H54 (cell line): ENCODE measurements at places on chromosomes 12 and 14.

GRCh38 chr14:47715330-47715729, 39.9 kb upstream of the MDGA2 start:
- no peak for DNase-seq

DNA sequence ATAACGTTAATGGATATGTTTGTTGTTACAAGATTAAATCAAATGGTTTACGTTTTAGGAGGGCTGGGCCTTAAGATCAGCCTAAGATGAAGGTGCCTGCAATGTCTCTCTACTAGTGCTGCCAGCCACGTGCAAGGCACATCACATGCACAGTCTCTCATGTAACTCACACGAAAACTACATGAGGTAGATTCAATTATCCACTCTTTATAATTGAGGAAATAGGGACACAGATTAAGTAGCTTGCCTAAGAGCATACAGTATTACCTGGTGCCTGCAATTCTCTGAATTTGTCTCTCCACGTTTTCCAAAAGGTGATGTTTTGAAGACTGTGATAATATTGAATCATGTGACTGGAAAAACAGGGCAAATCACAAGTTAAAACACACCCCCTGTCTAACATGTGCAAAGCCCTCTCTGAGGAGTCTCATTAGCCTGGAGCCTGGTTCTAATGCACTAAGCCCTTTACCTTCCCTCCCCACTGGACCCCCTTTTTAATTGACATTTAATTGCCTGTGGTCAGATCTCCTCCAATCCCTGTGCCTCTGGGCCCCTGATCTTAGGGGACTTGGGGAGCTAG, 14.6 kb upstream of the ATP2A2 start:
- DNase-seq: no peak

DNA sequence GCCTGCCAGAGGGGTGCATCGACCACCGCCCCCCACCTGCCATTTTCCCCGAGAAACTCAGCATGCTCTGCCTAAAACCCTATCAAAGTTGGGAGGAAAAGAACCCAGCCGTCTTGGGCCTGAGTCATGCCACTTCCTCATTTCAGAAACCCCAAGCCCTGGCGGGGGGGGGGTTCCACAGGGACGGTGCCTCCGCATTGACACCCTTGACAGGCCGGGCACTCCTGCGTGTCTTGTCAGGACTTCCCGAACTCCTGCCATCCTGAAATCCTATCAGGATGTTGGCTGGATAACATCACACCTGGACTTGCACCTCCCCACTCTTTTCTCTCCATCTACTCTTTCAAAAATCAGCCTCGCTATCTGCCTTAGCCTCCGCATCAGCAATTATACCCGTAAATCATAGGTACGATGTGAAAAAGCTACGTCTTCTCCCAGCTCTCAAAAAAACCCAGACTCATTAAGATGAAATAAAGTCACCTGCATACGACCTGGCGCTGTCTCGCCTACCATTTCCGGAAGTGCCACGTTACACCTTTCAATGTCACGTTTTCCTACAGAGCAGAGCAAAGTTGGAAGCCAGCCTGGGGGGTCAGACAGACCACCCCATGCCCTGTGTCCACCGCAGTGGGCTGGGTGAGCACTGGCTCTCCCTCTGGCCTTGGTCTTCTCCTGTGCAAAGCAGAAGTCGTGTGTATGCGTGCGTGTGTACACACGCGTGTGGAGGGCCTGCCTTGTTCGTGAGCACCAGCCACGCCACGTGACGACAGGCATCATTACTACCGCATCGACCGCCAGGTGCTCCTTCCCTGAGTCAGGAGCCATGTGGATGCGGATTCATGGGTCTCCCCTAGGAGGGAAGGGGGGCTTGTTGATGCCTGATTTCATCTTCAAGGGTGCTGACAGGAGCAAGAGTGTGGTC, 96.7 kb downstream of the RFLNA start:
- DNase-seq: no peak

- no peak for DNase-seq
These were observed 11.7 kb downstream of the ITPR2 start for GRCh38 chr12:26821212-26821701.

GRCh38 chr14:93456356-93456755, 25.6 kb downstream of the UNC79 start:
- no peak for DNase-seq

DNA sequence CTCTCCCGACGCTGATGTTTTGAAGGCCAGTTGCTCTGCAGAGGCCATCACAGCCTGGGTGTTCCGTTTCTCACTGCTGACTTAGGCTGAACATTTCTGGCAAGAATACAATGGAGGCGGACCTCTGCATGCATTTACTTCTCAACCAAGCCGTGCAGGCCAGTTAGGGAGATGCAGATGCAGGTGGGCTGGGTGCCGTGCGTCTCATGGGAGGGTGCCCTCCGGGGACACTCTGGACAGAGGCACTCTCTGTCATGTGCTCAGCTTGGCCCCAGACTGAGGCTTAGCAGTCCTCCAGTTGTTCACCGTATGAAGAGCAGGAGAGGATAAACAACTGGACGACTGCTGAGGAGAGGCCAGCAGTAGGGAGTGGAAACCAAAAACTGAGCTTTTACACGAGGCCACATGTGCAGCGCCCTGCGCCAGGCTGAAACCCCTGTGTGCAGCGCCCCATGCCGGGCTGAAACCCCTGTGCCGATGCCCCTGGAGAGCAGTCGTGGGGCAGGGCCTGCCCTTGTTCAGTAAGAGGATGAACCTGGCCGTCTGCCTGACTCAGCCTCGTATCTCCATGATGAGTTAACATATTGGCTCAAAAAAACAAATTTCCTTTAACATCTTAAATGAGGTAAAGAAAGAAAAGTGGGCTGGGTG, 32.3 kb downstream of the DDX51 start:
- no peak for DNase-seq

GRCh38 chr14:100170880-100171279, 11.4 kb upstream of the DEGS2 start:
- no peak for DNase-seq
